ENCODE measurements at places on chromosomes 7 and 10. TPM values are rescaled to one million over a fixed set of nuclear protein-coding genes. Genes with fewer than 3 reads are reported as not detected.

MKX gene
- 0.28 TPM for total RNA-seq

HOXA5 gene
- total RNA-seq: 23.9 TPM

CTAGE4 gene
- not detected for total RNA-seq

TEX36 gene
- total RNA-seq: not detected

ZC3HAV1L gene
- total RNA-seq: 4.7 TPM

WDR86 gene
- not detected for total RNA-seq

FAM13C gene
- 3.3 TPM for total RNA-seq

SUGCT gene
- total RNA-seq: 7.5 TPM

UCMA gene
- total RNA-seq: not detected

ATOH7 gene
- total RNA-seq: not detected

TSPAN12 gene
- 0.72 TPM for total RNA-seq

CRHR2 gene
- not detected for total RNA-seq

TRIL gene
- total RNA-seq: under 0.01 TPM

TSPAN14 gene
- total RNA-seq: 13.3 TPM

PDE6C gene
- not detected for total RNA-seq

ANXA8 gene
- 0.90 TPM for total RNA-seq

SLC13A1 gene
- total RNA-seq: not detected

SFTPD gene
- total RNA-seq: not detected

DOCK1 gene
- 79.2 TPM for total RNA-seq

CLDN4 gene
- total RNA-seq: 2.9 TPM

CCL24 gene
- total RNA-seq: not detected

MKI67 gene
- 36.4 TPM for total RNA-seq

TYW1B gene
- total RNA-seq: 1.8 TPM

SYT15 gene
- total RNA-seq: 0.54 TPM

C10orf95 gene
- total RNA-seq: not detected

Measured in IMR-90 (cell line).